ENCODE measurements at places on chromosomes 4 and X. TPM values are rescaled to one million over a fixed set of nuclear protein-coding genes. Genes with fewer than 3 reads are reported as not detected.

DNA sequence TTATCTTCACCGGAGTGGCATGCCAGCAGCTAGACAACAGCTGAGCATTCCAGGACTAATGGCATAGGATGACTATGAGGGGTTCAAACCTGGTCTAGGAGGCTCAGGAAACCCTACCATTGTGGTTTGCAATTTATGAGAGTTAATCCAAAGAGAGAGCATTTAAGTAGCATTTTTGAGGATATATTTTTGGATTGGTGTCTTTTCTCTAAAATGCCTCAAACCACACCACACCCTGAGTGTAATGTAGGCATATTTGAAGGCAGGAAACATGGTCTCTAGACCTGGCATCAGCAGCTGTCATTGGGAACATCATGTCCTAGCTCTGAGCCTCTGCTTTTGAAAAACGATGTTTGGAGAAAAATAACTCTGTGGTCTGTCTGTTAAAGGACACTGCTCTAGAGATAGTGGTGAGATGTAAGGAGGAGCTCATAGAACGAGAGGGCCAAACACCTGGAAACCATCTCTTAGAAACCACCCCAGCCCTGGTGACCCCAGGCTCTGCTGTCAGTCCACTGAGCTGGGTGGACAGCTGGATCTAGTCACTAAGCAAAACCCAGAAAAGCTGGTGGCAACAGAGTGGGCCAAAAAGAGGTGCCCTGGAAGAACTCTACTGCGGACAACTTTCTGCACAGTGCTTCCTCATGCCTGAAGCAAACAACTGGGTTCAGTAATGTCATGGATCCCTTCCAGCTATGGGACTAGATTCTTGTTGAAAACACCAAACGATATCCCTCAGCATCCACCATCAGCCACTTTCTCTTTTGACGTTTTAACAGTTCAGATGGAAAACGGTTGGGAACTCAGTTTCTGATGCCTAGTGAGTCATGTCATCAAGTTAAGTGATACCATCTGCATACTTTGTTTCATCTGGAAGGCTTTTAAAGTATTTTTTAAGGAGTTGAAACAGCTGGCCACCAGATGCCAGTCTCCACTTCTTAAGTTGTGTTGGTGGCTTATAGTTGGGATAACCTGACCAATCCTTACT is 100.2 kb upstream of the C1QTNF7 start:
- no peak for DNase-seq

DNA sequence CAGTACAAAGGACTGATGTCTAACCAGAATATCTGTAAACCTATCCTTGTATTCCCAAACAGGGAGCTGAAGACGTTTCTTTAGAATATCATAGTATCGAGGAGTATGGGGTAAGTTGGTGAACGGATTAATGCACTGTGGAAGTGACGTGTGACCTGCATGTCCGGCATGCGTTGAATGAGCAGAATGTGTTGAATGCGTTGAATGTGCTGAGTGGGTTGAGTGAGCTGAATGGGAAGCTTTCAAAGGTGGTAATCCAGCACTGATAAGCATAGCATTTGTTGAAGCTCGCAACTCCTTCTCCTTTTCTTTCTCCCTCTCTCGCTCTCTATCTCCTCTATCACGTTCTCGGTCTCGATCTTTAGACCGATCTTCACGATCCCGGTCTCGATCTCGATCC is 8.1 kb downstream of the DHX15 start:
- DNase-seq = no peak

GRCh38 chr4:184616633-184617551 is 32.4 kb downstream of the CASP3 start:
- DNase-seq = no peak

DNA sequence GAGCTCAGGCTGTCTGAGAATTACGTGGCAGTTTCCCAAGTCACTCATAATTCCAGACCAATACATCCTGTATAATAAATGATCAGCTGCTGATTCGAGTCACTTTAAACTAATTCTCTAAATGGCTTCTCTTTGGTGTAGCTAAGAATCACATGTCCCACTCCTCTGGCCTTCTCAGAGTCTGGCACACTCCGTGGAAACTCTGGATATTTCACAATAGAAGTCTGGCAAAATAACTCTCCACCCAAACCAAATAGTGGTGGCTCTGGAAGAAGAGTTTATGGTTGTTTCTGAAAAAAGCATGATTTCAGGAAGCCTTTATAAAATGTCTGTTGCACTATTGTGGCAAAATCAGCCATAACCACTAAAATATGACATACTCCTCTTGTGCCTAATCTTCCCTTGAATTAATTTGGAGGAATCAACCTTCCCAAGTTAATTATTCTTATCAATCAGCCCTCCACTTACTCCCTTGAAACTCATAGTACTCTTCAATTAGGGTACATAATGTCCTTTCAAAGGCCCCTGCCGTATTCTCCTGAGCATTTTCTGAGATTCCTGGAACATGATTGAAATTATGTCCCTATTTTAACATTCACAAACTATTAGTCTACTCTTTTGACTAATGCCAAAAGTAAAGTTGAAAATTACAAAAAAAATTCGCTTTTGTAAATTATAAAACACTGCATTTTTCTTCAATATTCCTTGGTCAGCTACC is 991.6 kb downstream of the FAT4 start:
- no peak for DNase-seq

DNA sequence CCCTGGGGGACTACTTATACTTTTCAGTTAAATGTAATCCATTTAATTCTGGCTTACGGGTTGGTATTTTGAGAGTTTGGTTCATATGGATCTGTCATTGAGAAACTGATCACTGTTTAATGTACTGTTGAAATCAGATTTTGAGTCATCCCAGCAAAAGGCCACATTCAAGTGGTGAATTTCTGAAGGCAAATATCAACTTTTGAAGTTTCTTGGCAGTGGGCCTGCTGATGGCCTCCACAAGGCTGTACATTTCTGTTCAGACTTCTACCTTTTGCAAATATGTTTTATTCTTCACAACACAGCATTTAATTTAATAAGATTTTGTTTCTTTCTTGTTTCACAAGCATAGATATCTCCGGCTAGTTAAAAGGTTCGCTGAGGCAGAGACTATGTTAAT is 138.7 kb downstream of the PDGFC start:
- DNase-seq = no peak

DNA sequence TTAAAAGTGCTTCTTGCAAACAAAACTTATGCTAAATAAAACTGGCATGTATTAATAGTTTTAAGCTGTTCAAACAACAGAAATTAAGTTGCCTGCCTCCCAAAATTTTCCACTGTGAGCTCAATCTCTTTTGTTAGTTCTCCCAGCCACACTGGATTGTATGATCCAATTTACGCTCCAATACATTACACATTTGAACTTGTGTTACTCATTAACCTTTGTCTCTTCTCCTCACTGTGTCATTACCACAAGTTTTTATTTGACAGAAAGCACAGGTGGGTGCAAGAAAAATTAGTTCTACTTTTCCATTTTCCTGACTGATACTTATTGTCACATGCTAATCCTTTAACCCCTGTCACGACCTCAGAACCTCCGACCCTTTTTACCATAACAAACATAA is 55.5 kb downstream of the SHISA3 start:
- DNase-seq = no peak

DNA sequence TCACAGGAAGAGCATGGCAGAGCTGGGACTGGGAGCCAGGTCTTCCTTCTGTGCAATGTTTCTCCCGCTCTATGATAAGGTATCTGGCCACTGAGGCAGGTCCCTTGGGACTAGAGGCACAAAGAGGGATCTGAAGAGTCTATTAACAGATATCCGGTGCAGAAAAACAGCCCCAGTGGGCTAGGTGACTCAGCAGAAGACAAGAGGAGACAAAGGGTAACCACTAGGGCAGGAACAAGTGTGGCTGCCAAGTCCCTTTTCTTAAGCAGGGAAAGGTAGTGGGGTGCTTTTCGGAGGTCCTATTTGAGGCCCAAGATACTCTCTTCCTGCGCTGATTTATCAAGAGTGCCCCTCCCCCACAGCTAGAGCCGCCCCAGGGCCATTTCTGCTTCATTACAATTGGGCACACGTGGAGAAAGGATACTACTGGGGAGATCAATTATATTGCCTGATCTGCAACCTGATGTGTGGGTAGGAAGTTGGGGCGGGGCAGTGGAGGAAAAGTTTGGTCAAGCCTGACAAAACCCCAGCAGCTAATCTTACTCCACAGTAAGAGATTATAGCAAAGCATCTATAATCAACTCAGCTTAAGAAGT is at the start of gene DGAT2L6:
Gene DGAT2L6 (plus strand): TSS at position 546 of the 596 bp plus-strand sequence. CDS start 100 bp downstream, outside the sequence.
- DNase-seq = no peak

DNA sequence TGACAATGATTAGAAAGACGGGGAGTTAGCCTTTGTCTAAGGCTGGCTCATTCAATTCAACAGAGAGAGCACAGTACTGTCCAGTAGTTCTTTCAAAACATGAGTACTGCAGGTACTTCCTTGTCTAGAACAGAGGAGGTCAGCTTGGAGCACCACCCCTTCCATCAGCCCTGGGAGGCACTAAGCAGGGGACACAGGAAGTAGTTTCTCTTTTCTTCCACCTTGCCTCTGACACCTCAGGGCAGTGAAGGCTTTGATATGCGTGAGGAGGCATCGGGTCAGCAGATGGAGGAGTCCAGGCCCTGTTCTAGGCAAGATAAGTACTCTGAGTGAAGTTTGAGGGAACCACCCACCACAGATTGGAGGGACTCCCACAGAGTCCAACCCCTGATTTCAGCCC is 33.1 kb downstream of the MAGEB10 start:
- DNase-seq = no peak

DNA sequence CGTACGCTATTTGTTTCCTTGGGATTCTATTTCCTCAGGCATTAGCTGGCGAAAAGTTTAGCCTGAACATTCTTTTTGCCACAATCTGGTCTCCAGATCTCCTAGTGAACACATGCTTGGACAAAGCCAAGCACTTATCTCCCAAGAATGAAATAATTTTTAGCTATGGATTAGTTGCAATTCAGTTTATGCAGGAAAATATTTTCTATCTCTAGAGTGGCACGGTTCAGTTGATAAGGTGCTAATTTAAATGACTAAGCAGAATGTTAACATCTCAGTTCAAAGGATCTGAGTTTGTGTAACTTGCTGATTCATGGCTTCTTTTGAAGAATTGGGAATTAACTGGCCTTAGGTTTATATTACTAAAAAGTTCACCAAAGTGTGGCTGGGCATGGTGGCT is 58.1 kb upstream of the JADE1 start:
- DNase-seq = no peak

- no peak for DNase-seq
These were observed 46.3 kb downstream of the ALPK1 start for GRCh38 chr4:112343330-112344080.

- DNase-seq = no peak
These were observed 382.5 kb downstream of the ANKRD50 start for GRCh38 chr4:124330045-124330444.

DNA sequence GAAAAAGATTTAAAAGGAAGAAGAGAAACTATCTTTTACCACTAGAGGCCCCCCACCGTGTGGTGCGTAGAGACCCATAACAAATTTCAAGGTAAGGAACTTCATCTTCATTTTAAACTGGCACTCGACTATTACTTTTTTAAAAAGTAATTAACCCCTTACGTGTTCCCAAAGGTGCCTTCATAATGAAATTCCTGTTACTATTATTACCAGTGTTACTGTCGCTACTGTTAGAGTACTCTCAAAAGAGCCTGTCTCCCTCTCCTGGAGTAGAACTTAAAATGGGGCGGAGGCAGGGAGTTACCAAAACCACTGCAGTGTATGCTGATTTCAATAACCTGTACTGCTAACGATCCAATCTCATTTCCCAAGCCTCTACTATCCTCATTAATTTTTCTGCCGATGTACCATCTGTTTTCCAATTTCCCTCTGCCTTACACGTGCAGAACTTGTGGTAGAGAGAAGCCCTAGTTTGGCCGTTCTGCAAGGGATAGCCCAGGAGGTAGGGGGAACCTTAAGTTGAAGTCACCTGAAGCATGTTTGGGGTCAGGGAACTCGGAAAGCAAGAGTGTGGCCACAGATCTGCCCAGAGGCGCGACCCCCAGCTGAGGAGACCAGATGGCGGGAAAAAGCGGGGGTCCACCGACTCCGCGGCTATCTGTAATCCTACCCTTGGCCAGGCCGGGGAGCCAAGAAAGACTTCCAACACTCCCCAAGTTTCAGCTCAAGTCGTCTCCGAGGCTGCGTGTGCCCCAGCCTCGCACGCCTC is 720 bp upstream of the STK26 start:
- DNase-seq = no peak

DNA sequence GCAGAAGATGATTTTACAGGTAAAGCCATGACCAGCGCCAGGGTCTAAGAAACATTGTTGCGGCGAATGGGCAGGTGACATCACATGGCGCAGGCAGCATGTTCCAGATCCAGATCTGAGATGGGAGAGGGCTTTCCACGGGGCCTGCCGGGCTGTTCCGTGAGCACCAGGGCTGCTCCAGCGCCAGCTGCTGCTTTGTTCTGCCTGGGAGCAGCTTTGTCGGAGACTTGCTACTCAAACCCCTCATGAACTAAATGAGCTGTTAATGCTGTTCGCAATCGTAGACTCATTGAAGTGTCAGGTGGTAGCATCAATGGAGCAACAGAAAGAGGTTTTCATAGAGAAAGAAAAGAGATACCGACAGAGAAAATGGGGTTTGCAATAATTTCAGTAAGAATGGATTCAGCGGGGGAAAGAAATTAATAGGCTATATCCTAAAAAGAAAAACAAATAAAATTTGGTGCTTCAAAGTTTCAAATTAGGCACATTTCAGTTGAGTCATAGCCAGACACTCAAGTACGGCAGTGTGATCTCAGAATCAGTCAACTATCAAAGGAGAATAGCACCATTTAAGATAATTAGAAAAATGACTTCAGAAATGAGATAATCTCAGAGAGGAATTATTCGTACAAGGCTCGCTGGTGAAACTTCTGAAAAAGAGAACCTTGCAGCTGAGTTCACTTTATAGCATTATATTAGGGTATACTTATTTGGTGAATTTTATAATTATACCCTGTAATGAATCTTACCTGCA is 23.9 kb downstream of the SORBS2 start:
- DNase-seq = no peak

The ARR3 gene
- 1.2 TPM for total RNA-seq

The MTTP gene
- total RNA-seq = not detected

The CXorf49 gene
- not detected for total RNA-seq

The PABPC5 gene
- total RNA-seq = 0.47 TPM

The TLR10 gene
- total RNA-seq = 0.21 TPM

The ARAP2 gene
- 19.5 TPM for total RNA-seq

The MTM1 gene
- 51.8 TPM for total RNA-seq

The TMPRSS11F gene
- total RNA-seq = not detected

Data from left colon (tissue), 2 donors.